Activated CD8-positive, alpha-beta memory T cell treated with anti-CD3 and anti-CD28 coated beads for 1 hour (primary cell): ENCODE measurements at places on chromosomes 4 and X.

- DNase-seq = no peak
These were observed 7.3 kb downstream of the REPS2 start for GRCh38 chrX:16953606-16954211.

DNA sequence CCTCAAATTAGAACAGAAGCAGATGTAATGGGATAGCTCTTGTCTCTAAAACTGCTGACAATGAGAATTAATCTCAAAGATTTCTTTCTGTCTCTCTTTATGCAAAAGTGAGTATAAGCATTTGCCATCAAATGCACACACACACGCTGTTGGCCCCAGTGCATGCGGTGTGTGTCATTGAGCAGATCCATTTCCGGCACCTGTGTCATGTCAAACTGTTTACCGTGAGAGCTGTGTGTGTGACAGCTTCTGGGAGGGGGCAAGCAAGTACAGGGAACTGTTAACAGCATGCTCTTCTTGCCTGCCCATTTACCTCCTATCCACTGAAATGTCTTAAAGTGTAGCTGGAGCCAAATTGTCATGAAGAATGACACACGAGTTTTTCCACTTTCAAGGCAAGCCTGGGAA is 297.9 kb upstream of the FAT4 start:
- no peak for DNase-seq

DNA sequence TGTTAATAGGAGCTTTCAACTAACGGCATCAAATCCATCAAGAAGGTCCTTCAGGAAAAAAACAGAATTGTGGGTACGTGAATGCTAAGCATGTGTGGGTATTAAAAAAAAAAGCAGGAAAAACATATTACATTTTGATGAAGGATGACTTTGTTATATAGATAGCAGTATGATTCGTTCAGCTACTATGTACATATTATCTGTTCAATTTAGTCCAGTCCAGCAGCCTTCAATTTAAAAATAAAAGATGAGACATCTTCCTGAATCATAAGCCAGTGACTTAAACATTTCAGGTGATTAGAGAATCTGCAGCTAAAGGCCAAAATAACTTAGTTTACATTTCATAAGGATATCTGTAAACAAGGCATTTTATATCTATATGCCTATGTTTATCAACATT is 63.4 kb downstream of the LCORL start:
- no peak for DNase-seq

DNA sequence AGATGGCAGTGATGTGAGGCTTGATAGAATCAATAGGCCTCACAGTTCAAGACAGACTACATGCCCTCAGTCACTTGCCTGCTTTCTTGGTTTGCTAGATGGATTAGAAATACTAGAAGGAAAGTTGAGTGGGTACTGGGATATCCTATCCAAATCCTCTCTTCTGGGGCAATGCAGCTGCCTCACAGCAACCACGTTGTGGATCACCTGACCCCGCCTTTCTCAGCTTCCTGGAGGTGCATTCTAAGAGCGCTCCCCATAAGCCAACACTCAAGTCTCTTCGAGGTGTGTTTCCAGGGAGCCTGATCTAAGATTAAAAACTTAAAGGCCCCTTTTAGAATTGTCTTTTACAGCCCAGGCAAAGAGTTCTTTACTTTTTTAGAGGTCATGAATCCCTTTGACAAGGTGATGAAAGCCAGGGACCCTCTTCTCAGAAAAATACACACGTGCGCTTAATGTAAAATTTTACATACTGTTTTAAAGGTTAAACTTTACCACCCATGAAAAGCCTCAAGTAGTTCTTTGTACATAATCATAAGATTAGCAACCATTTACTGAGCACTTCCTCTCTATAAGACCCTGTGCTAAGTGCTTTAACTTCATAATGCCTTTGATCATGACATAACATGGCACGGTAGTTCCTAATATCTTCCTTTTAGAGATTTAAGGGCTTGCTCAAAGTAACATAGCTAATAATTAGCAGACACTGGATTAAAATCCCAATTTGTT is 840 bp upstream of the RPL34 start:
- DNase-seq = no peak

DNA sequence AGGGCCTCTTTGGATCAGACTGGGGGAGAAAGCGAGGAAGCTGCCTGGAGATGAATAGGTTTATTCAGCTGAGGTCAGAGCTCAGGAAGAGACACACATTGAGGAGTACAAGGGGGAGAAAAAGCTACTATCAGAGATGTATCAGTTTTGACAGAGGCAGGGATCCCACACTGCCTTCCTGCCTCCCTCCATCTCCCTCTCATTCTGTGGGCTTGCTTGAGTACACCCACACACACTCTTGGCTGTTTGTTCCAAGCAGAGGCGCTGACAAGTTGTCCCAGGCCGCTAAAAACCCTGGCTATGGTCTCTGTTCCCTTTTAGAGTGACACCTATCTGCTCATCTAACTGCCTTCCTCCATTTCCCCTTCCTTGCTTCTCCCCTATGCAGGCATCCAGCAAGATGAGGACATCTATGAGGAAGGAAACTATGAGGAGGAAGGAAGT is 5.2 kb downstream of the TSPYL2 start:
- DNase-seq = no peak

DNA sequence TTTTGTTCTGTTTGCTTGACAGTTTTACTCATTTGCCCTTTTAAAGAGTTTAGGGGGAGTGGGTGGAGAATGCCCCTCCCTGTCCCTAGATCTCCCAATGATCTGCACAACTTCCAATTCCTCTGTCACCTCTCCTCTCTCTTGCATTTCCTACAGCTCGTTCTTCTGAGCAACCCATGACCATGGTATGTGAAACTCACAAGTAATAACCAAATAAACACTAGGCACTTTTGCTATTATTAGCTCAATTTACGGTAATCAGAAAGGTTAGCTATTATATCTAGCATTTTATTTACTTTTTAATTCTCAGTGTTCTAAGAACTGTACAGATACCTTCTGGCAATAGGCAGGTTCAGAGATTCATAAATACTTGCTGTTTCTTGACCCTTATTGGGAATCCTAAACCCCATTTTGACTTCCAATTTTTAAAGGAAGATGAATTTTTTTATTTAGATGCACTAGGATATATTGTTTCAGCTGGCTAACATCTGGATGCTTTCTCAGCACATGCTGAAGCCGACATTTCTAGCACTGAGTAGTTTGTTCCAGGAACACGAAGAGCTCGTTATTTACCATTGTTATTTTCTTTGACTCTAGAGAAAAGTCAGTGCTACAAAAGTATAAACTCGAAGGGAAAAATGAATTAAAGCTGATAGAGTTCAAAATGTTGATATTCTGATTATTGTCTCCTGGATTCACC is 194.7 kb upstream of the TLL1 start:
- no peak for DNase-seq

- DNase-seq = no peak
These were observed 61.9 kb downstream of the HOPX start for GRCh38 chr4:56619160-56619559.

DNA sequence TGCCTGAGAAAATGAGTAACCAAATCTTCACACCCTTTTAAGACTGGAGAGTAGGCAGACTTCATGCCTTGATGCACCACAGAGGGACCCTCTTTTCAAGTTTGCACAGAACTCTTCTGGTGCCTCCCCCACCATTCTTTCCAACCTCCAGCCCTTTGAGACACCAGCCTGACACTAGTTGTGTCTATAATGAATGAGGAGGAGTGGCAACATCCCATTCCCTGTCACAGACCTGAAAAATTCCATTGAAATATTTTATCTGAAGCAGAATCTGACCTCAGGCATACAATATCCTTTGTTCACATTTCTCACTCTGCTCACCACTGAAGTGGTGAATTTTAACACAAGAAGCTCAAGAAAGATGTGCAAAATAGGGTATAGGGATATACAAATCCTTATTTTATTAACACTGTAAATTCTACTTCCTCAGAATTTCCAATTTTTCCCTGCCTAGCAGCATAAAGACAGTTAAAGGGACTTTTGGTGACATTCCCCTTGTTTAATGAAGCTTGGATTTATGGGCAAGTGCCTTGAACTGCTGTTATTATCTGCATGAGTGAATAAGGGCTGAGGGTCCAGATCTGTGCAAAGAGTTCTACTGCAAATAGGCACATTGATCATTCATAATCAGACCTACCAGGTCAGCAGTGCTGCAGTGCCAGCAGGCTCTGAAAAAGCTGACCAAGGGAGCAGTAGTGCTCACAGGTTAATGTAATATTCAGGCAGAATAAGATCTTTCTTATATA is 149.9 kb upstream of the PAQR3 start:
- no peak for DNase-seq

DNA sequence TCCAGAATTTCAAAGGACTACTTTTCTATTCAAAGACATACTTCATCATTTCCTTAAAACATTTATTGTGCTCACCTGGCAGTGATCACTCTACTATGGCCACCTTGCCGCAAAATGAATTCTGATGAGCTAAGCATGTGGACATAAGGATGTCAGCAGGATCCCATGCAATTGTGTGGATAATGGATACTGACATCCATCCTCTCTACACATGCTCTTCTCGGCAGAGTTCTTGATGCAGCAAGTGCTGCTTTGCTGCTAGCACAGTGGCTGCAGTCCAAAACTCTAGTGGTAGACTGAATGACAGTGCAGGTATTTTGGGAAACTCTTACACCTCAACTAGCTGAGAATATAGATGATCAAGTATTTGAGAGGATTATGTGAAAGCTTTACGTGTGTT is 168.0 kb downstream of the BANK1 start:
- no peak for DNase-seq
